ENCODE measurements at places on chromosomes 12 and 14.

DNA sequence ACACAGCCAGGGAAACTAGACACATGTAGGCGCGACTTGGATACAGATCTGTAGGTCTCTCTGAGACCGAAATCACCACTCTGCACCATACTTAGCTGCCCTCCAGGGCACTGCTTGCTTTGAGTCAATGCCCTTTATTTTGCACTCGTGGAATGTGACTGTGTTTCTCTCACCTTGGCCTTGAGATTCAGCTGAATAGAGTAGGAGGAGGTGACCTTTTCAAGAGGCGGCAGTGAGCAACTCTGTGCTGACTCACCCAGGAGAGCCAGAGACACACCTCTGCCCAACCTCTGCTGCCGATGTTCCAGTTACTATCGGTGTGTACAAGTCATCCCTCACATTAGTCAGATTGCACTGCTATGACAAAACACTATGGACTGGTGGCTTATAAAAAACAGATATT is 583.4 kb downstream of the VRK1 start:
- no peak for DNase-seq

DNA sequence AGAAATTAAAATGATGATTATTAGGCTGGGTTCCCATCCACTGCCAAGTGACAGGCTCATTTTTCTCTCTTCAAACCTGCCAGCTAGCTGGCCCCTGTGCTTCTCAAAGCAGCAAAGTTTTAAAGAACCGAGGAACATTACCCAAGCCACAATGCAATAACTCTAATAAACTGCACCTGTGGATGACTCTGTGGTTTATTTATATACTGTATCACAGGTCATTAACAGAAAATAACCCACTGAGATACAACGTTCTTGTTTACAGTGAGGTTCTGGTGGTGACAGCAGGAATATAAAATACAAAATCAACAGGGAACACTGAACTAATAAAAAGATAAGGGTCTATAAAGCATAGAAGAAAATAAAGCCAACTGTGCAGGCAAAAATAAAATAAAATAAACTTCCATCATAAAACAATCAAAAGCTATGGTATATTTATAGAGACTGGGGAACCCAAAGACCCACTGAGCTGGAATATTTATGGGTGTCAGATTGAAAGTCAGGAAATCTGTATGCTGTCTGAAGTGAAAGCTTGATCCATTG is 472.9 kb downstream of the NOVA1 start:
- no peak for DNase-seq

DNA sequence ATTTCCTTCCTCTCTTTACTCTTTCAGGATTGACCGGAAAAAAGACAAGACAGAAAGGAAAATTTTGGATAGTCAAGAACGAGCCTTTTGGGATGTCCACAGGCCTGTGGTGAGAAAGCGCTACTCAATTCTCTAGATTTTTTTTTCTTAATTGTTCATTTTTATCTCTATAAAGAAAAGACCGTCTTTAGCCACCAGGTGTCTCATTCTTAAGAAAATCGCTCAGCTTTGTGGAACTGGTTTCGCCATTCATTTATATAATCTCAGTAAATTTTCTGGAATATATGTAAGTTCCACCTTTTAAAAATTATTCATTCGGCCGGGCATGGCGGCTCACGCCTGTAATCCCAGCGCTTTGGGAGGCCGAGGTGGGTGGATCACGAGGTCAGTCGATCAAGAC is 421.1 kb downstream of the DPF3 start:
- no peak for DNase-seq

DNA sequence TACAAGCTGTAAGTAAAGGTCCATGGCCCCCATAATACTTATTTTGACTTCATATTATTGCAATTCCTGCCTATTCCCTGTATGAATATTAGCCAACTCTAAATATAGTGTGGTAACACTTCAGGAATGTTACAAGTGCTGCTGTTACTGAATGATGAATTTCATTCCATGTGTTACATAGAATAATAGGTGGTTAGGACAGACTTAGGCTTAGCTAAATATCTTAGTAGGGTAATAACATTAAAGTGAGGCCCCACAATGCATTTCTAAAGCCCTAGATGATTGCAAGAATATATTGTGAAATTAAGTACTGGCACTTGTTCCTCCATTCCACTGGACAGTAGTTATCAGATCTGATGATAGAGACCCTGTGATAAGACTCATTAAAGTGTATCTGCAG is 182.7 kb downstream of the PCNX1 start:
- no peak for DNase-seq

DNA sequence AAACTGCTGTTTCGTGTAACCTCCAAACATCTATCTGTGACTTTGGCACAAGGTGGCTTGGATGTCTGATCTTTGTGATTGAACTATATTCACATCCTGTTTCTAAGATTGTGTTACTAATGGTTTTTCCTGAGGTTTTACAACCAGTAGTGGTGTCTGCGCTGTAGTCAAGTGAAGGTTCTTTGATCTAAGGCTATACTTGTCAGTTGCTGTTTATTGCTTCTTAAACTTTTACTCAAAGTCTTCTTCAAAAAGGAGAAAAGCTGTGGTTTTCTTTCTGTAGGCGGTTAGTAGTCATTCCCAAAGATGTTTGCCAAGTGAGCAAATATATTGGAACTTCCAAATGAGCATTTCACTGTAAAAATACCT is 12.3 kb upstream of the CALM1 start:
- no peak for DNase-seq
